ENCODE measurements at places on chromosomes 2 and 18.

DNA sequence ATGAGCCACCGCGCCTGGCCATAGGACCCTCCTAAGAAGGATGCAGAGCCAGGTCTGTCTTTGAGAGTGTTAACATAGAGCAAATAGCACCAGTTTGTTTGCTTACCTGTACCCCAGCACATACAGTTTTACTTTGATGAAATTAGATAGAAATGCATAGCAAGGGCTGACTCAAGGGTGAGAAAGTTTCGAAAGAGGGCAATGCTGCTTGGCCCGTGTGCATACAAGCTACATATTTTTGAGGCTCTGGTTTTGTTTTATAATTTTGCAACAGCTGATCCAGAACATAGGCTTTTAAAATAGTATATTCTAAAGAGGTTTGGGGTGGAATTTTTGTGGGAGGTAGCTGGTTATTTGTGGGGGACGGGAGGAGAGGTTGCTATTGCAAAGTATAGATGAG is 151.7 kb downstream of the MCFD2 start:
- no peak for DNase-seq

GRCh38 chr2:50722776-50723175 is 309.2 kb downstream of the NRXN1 start:
- no peak for DNase-seq

DNA sequence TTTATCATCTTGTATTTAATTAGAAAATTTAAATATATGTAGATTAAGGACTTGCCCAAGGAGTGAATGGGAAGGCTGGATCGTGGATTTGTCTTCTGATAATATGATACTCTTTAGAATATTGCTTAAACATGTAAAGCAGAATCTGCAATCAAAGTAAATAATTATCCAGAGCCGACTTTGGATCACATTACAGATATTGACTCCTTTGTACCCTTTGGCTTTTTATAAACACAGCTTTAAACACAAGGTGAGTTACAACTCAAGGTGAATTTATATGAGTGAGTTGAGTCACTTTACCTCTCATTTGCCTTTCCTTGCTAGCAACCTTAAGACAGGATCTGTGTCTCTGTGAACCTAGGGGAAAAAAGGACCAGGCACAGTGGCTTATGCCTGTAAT is 37.7 kb upstream of the SLC25A52 start:
- DNase-seq: no peak

GRCh38 chr2:112166806-112167499 is 28.8 kb downstream of the FBLN7 start:
- DNase-seq: no peak

GRCh38 chr2:27255187-27255586 is 7.7 kb downstream of the SLC30A3 start:
- no peak for DNase-seq

- DNase-seq: no peak
These were observed 1.5 kb downstream of the TTC21B start for GRCh38 chr2:165952085-165952484.

- DNase-seq: no peak
These were observed 647 bp downstream of the PSME4 start for GRCh38 chr2:53969968-53970723.

- DNase-seq: peak; percentile 7
These were observed 2.1 kb downstream of the SPOPL start for GRCh38 chr2:138503652-138504051.

GRCh38 chr18:64618390-64618789 is 469.5 kb upstream of the LINC00305 start:
- DNase-seq: no peak

Data from NCI-H748 treated with DMSO at 0.1 percent for 48 hours (cell line).